Small intestine (tissue), 16 donors: ENCODE measurements at places on chromosomes 1 and 21.

DNA sequence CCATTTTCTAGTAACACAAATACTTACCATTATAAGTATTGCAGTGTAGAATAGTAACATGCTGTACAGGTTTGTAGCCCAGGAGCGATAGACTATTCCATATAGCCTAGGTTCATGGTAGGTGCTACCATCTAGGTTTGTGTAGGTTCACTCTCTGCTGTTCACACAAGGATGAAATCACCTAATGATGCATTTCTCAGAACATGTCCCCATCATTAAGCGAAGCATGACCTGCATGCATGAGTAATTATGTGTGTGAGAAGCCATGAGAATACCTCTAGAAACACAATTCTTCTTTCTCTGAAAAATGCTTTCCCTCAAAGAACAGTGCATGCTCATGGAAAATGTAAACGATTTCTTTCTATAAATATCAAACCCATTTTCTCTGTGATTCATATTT is 69.3 kb downstream of the NR5A2 start:
- DNase-seq = no peak

GRCh38 chr1:219339466-219339865 is 165.8 kb downstream of the LYPLAL1 start:
- DNase-seq = no peak

DNA sequence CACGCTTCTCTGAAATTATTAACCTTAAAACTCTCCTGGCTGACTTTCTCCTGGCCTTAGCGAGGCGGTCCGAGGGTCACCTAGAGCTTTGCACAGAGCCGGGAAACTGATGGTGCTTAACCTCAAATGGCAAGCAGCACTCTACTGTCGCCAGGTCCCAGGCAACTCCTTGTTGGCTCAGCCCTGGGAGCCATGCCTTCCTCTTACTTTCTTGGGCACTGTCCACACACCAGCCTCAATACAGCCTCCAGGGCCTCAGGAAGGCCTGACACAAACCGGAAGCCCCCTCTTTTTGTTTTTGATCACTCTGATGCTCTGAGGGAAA is 3.8 kb downstream of the TRABD2B start:
- DNase-seq = no peak

DNA sequence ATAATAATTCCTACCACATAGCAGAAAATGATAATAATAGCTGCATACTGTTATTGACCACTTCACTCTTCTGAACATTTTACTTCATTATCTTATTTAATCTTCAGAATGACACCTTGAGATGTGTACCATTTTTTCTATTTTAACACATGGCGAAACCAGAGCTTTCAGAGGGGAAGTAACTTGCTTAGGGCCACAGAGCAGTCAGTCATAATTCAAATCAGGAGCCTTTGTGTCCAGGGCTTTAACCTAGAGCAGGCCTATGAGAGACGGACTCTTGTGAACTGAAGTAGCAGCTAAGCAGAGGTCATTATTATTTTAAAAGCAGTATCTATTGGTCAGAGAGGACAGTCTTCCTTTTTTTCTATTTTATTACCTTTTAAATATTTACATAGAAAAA is 114.0 kb downstream of the ROR1 start:
- DNase-seq = no peak

- no peak for DNase-seq
These were observed 383.6 kb downstream of the COL11A1 start for GRCh38 chr1:102724741-102725140.

GRCh38 chr1:19036041-19036812 is 79.8 kb upstream of the IFFO2 start:
- DNase-seq = no peak
